ENCODE measurements at places on chromosomes 7 and 10. TPM values are rescaled to one million over a fixed set of nuclear protein-coding genes. Genes with fewer than 3 reads are reported as not detected.

DNA sequence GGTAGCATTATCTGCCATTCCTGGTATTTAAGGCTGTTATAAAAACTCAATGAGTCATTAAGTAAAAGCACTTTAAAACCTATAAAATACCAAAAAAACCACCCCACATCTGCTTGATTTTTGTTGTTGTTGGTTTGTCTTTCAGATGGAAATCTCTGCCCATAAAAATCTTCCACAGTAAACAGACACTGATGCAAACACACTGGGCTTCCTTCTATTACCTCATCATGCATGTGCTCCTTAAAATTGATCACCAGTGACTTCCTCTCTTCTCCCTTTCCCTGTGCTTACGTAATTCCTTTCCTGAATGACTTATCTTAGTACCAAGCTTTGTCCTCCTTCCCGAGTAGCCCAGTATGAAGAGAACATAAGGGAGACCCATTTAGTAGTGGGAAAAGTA lies 167.2 kb downstream of the EVX1 start:
- DNase-seq, result peak; percentile 6

GRCh38 chr10:458421-458851 lies 231.0 kb downstream of the DIP2C start:
- no peak for DNase-seq

- DNase-seq, result peak; percentile 67
Measured at GRCh38 chr7:46396481-46396880, 475.4 kb upstream of the IGFBP3 start.

- DNase-seq, result no peak
Measured at GRCh38 chr7:118349604-118350003, 125.1 kb downstream of the ANKRD7 start.

DNA sequence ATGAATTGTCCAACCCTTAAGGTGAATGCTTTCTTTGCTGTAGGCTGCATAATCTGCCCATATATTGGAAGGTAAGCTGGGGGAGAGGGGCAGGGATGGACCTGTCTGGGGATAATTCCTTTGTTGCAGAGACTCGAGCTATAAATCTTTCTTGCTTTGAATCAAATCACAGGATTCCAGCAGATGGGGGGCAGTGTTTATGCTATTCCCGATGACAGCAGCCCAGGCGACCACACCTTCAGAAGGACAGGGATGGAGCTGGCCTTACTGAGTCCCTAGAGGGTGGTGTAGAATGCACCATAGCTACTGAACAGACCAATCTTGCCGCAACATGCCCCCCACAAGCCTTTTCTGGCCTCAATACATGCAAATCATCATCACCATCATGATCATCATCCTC lies 2.5 kb downstream of the PODXL start:
- DNase-seq, result no peak

GRCh38 chr7:36217961-36218284 lies 64.9 kb downstream of the EEPD1 start:
- DNase-seq, result no peak

DNA sequence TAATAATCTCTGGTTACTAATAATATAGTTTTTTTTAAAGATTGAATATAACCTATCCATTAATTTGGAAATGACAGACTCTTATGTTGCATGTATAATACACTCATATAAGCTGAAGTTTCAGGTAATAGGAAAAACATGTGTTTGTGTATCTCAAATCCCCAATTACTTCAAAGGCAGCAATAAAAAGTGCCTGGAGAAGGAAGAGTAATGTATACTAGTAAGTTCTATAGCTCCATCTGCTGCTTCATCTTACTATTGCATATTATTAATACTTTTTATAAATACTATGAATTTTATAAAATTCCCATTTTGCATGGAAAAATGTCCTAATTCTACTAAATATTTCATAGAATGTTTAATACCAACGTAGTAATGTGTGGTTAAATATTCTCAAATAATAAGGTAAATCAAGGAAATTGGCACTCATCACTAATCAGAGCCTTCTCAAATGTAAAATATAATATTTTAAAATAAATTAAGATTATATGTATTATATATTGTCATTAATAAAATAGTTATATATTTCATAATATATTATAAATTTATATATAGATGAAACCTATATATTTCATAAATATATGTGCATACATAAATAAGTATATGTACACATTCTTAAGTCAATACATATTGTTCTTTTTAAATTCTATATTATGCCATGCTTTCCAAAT lies 311.9 kb downstream of the HGF start:
- peak; percentile 77 for DNase-seq

- no peak for DNase-seq
Measured at GRCh38 chr7:85924062-85924461, 719.6 kb upstream of the GRM3 start.

DNA sequence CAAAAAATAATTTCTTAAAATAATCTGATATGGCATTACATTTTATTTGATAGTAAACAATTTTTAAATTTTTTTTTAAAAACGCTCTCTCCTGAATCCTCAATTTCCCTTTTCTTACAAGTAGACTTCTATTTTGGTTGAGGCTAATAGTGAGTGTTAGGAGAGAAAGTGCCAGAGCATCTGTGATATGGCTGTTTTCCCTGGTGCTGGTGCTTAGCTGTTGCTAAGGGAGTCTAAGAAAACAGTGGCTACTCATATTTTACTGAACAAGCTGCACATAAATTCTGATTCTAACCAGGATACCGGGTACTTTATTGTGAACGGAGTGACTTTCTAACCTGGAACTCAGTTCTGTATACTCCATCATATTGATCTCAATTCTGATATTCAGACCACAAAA lies 311.1 kb upstream of the KIAA1217 start:
- no peak for DNase-seq

GRCh38 chr10:44569193-44570091 lies 184.5 kb upstream of the CXCL12 start:
- peak; percentile 91 for DNase-seq

DNA sequence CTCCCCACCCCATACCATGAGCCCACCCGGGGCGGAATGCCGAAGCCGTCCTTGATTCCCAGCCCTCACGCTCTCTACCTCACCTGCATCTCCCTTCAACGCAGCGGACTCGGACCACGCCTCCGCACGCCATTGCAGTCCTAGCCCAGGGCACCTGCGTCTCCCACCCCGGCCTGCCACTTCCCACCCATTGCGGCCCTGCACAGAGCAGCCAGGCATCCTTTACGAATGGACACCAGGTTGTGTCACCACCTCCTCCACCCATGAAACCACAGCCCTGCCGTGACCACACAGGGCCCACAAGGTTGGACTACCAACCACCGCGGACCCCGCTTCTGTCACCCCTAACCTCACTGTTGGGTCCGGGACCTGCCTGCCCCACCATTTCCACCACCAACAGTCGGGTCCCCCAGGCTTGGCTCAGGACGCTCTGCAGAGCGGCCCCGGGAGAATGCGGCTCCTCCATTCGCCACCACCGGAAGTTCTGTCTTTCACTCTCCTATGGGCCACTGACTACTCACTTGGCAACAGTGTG lies 232.5 kb downstream of the MAD1L1 start:
- DNase-seq, result no peak

DNA sequence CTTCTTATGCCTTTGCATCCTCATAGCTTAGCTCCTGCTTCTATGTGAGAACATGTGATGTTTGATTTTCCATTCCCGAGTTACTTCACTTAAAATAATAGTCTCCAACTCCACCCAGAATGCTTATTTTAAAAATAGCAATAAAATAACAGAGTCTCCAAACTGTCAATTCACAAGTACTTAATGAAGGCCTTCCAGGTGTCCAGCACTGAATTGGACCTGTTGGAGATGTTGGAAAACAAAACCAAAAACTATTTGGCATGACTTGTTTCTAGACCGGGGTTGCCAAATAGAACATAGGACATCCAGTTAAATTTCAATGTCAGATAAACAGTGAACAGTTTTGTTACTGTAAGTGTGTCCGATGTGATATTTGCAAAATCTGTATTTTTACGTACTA lies 208.1 kb upstream of the DKK1 start:
- DNase-seq, result no peak

- no peak for DNase-seq
Measured at GRCh38 chr7:157299613-157300368, 37.0 kb upstream of the DNAJB6 start.

DNA sequence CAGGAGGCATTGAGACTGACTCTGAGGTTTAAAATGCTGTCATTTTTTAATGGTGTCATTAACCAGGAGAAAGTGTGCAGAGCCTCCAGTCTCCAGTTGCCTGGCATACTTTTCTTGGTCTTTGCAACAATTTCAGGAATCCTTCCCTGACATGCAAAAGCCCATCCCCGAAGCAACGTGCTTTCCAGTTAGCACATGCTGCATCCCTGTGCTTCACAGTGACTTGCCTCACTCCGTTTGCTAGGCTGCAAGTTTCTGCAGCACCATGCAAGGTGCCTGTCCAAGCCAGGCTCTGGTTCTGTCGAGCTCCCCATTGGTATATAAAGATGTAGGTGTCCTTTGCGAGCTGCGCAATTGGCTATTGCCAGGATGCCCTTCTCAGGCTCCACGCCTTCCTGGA lies 135.0 kb downstream of the GALNT17 start:
- DNase-seq, result no peak

DNA sequence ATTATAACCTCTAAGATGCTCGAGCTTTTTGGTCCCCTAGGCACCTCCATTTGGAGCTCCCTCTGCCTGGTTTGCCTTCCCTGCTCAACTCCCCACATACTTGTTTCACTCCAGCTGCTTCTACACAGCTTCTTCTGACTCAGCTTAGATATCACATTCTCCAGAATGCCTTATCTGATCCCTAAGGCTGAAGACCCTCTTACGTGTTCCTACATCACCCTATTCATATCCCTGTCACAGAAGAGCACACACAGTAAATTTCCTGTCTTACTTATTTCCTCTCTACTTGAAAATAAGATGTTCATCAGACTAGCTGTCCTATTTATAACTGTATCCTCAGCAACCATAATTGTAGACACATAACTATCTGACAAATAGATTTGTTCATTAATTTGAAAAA lies 61.3 kb upstream of the RNF148 start:
- no peak for DNase-seq

DNA sequence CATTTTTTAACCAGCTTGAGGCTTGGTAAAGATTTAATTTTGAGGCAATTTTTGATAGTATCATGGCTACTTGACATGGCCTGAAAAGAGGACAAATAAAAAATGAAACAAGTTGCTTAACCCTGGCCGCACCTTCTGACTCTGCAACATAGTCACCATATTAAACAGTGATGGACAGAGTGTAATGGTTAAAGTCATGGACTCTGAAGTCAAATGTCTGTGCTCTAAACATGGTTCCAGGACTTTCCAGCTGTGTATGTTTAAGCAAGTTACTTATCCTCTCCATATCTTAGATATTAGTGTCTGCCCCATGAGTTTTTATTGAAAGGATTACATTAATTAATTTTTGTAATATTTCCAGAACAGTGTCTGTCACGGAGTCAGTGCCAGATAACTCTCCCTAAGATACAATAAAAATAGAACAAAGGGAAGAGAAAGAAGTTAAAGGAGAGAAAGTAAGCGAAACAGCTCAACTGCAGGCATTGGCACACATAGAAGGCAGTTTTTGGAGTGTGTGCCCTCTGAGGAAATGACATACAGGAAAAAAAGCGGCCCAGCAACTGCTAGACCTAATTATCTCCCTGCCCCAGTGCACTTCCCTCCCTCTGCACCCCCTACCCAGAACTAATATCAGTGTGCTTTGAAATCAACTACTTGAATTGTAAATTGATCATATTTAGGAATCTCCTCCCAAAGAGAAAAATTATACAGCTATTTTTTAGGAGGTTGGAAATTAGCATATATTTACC lies 65.3 kb downstream of the MACC1 start:
- DNase-seq, result no peak

DNA sequence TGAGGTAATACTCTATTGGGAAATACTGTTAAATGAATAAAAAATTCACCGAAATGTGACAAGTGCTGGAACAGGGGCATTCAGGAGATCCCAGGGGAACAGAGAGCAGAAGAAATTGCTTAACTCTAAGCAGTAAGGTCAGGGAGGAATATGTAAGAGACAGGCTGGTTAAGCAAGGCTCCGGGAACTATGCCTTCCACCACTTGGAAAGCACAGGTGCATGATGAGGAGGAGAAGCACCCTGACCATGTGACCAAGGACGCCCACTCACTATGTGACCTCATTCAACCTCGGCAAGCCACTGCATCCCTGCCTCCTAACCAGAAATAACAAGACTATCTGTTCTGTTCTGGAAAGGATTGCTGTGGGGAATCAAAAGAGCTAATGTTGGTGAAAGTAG lies 218.4 kb downstream of the ELMO1 start:
- DNase-seq, result peak; percentile 1

- DNase-seq, result peak; percentile 90
Measured at GRCh38 chr10:107971973-107972372, 807.5 kb upstream of the SORCS1 start.

DNA sequence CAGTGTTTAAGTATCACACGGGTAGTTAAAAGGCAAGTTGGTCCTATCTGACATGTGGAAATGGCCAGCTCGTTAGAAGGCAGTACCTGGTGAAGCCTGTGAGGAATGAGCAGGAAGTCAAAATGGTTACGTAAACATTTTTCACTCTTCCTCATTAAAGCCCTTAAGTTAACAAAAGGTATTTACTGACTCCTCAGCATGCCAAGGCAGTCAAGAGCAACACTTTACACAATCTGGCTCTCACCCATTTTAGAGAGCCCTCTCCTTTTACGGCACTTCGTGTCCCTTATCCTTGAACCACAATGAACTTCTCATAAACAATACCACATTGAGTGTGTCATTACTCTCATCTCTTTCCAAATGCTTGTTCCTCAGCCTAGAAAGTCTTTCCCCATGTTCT lies 11.0 kb upstream of the RSBN1L start:
- peak; percentile 36 for DNase-seq

- peak; percentile 51 for DNase-seq
Measured at GRCh38 chr7:38448054-38448453, 174.6 kb upstream of the TARP start.

DNA sequence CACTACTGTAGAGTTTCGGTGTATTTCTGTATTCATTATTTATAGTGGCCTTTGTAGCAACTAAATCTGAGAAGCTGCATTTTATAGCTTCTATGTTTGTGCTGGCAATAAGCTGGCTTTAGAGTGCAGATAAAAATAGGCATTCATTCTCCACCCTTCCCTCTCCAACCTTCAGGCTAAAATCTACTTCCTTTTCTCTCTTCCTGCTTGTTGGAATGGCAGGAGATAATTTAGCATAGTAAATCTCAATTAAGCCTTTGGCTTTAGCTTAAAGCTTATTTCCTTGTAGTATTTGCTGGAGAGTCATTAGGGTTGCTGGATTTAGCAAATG lies 58.5 kb downstream of the CPVL start:
- no peak for DNase-seq

- no peak for DNase-seq
Measured at GRCh38 chr7:71679480-71679879, 547.5 kb downstream of the GALNT17 start.

The UBE2H gene
- polyA plus RNA-seq, result 40.7 TPM

The GTF2IRD1 gene
- 6.6 TPM for polyA plus RNA-seq

The ALKBH4 gene
- 11.8 TPM for polyA plus RNA-seq

The NUTM2E gene
- polyA plus RNA-seq, result not detected

The PRPS1L1 gene
- not detected for polyA plus RNA-seq

The DNAH11 gene
- 1.3 TPM for polyA plus RNA-seq

The UTF1 gene
- not detected for polyA plus RNA-seq

The TAS2R3 gene
- polyA plus RNA-seq, result not detected
